Activated CD4-positive, alpha-beta memory T cell treated with anti-CD3 and anti-CD28 coated beads for 36 hours (primary cell): ENCODE measurements at places on chromosomes 16 and 17. TPM values are rescaled to one million over a fixed set of nuclear protein-coding genes. Genes with fewer than 3 reads are reported as not detected.

Gene NLK
- 6.8 TPM for total RNA-seq

- H3K4me1 ChIP-seq = peaks cover 8% of the 10 kb centered on the region
- H3K27me3 ChIP-seq = peaks cover 65% of the 10 kb centered on the region
- no peak overlapping the region for H3K4me3 ChIP-seq
- H3K36me3 ChIP-seq = no peaks in the 10 kb centered on the region
- peak; percentile 20 for DNase-seq
Observed at GRCh38 chr17:7711051-7711755, 6.2 kb downstream of the EFNB3 start.

Gene TLCD2
- total RNA-seq = 0.85 TPM

DNA sequence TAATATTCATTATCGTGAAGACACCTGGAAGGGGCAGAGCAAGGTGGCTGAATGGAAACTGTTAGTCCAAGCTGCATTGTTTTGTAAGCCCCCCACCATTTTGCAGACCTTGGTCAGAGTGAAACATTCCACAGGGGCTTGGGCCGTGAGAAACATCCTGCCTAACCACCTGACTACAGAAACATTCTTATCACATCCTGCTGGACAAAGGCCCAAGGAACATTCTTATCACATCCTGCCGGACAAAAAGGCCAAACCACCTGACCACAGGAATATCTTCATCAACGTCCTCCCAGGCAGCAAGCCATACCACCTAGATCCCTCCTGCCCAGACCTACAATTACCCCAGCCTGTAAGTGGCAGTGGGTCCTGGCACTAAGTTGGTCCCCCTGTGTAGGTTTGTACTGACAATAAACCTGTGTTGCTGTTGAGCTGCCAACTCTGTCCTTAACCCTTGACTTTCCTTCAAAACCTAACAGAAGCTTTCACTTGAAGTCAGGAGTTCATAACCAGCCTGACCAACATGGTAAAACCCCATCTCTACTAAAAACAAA, 19.6 kb downstream of the ATF7IP2 start:
- H3K36me3 ChIP-seq = peaks cover 65% of the 10 kb centered on the region
- H3K4me3 ChIP-seq = no peak overlapping the region
- H3K4me1 ChIP-seq = peaks cover 10% of the 10 kb centered on the region
- no peaks in the 10 kb centered on the region for H3K27me3 ChIP-seq
- no peak overlapping the region for H3K27ac ChIP-seq

- peak overlapping the region; percentile 86 for H3K27ac ChIP-seq
- H3K36me3 ChIP-seq = no peaks in the 10 kb centered on the region
- DNase-seq = peak; percentile 96
- peaks cover 25% of the 10 kb centered on the region for H3K4me1 ChIP-seq
- peak overlapping the region; percentile 67 for H3K4me3 ChIP-seq
- H3K27me3 ChIP-seq = no peaks in the 10 kb centered on the region
Observed at GRCh38 chr16:89505204-89506112, 2.7 kb upstream of the SPG7 start.

Gene ODF4
- total RNA-seq = not detected
